ENCODE measurements at places on chromosomes 3 and 15. TPM values are rescaled to one million over a fixed set of nuclear protein-coding genes. Genes with fewer than 3 reads are reported as not detected.

The GOLGA6L10 gene
- total RNA-seq: 0.44 TPM

The ALDH1L1 gene
- not detected for total RNA-seq

The SERINC4 gene
- not detected for total RNA-seq

The AADAC gene
- total RNA-seq: under 0.01 TPM

The NBEAL2 gene
- 14.2 TPM for total RNA-seq

The UBAP1L gene
- 2.6 TPM for total RNA-seq

The RAD51 gene
- total RNA-seq: 1.6 TPM

The CLDN1 gene
- total RNA-seq: 0.44 TPM

The PLSCR4 gene
- 494 TPM for total RNA-seq

The EHD4 gene
- total RNA-seq: 54.6 TPM

The PPP2R3A gene
- 5.2 TPM for total RNA-seq

The CHST13 gene
- not detected for total RNA-seq

The RAB6B gene
- total RNA-seq: 0.65 TPM

The SH2D7 gene
- not detected for total RNA-seq

The FANCD2OS gene
- total RNA-seq: not detected

The HDC gene
- total RNA-seq: not detected

The PTH1R gene
- total RNA-seq: not detected

The ANKUB1 gene
- total RNA-seq: not detected

DNA sequence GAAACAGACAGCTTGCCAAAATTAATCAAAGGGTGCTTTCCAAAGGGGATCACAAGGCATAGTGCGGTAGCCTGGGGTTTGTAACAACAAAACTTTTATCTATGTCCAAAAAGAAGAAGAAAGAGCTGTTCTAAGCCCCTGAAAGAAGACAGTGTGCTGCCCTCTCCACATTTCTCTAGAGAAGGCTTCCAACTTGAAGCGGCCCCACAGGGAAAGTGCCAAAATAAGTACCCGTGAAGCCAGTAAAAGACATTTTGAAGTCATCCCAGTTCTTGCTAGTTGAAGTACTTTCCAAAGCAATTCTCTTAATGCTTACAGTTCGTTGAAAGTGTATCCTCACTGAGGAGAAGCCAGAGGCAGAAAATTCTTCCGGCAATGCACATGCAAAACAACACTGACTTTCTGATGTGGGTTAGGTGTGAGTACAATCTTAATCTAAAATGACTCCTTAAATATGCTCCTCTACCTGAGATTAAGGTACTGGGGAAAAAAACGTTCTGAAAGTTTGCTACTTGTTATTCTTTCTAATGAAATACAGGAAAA is 21.3 kb downstream of the GPR15 start:
- DNase-seq: no peak

GRCh38 chr3:50351323-50351697 is 648 bp downstream of the CYB561D2 start:
- no peak for DNase-seq

- no peak for DNase-seq
Measured at GRCh38 chr15:73334086-73334485, 34.7 kb downstream of the HCN4 start.

DNA sequence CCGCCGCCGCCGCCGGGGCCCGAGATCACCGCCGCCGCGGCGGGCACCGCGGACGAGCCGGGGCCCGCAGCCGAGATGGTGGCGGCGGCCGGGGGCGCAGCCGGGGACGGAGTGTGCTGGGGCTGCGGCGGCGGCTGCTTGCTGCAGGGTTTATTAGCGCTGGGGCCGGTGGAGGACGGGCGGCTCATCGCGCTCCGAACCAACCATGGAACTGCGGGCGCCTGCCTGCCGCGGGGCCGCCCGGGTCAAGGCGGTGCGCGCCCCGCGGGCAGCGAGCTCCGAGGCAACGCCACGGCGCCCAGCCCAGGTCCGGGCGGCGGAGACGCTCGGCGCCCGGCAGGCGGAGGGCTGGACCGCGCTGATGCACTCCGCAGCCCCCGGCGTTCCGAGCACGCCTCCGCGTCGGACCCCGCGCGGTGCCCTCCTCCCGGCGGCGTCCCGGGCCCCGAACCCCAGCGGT is 277 bp downstream of the SIAH2 start:
- no peak for DNase-seq

- DNase-seq: peak; percentile 93
Measured at GRCh38 chr3:58049143-58049785, 41.0 kb downstream of the FLNB start.

GRCh38 chr3:174959556-174960065 is 100.5 kb downstream of the NAALADL2 start:
- DNase-seq: no peak

GRCh38 chr15:52445954-52446353 is 82.7 kb downstream of the MYO5A start:
- no peak for DNase-seq

- no peak for DNase-seq
Measured at GRCh38 chr15:71272932-71273331, 157.7 kb downstream of the THSD4 start.

GRCh38 chr3:25235031-25235430 is 193.0 kb upstream of the RARB start:
- DNase-seq: no peak

DNA sequence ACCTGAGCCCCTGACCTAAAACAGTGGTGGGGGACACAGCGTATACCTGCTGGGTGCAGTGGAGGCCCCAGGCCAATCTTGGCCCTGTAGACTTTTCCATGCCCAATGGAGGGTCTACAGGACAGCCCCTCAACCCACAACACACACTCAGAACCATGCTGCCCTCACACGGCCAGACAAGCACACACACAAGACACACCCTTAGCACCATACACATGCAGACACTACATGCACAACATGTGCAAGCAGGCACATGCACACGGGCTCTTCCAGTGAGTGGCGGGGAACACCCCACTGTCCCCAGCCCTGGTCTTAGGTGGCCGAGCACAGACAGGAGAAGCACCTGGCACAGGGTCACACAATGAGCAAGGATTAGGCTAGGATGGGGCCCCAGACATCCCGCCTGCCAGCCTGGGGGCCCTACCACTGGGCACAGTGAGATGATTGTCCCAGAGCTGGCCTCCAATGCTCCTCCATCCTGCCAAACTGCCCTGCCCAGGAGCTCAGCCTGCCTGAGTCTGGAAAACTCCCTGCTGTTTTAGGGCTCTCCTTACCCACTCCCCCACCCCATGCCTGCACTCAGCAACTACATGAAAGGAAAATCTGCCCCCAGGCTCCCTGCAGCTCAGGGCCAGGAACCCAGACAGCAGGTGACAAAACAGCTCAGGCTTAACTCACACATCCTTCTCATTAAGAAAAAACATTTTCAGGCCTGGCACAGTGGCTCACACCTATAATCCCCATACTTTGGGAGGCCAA is 15.8 kb downstream of the IQSEC1 start:
- no peak for DNase-seq

- no peak for DNase-seq
Measured at GRCh38 chr3:50644561-50644960, 27.6 kb downstream of the MAPKAPK3 start.

- no peak for DNase-seq
Measured at GRCh38 chr3:168457954-168458539, 362.3 kb upstream of the GOLIM4 start.

GRCh38 chr3:22836131-22836530 is 367.0 kb upstream of the UBE2E2 start:
- no peak for DNase-seq

DNA sequence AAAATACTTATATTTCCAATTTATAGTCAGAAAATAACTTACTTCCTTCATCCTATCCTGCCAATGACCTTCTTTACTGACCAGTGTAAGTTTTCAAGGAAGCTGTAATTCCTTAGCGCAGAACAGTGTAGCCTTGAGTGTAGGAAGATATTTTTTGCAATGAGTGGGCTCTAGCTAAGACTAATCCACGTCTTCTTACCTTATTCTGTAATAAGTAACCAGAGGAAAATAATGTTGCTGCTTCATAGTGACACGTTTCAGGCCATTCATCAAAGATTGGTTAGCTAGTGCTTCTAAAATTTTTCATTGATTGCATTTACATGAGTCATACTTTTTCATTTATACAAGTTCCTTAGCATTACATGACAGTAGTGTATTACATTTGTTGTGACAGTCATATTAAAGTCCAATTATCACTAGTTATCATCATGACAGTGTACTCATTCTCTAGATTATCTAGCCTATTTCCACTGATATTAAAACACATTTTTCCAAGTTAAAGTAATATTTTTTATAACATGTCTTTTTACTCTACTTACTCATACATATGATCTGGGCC is 403.8 kb upstream of the EPHA3 start:
- DNase-seq: no peak

- DNase-seq: peak; percentile 36
Measured at GRCh38 chr3:28328188-28329151, 20.1 kb upstream of the ZCWPW2 start.

DNA sequence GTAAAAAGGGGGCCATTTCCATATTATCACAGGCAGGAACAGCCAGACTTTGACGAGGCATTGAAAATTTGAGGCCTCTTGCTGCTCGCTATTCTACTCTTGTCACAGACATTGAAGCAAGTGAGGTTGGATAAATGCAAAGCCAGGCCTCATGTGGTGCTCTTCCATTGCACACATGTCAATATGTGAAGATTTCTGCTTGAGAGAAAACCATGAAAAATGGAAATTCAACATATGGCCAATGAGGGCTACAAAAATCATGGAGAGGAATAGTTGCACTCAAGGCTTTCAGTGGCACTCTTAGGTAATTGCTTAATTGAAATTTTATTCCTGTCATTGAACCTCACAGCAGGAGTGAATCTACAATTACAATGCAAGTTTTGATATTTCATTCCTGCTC is 185.6 kb upstream of the MBNL1 start:
- no peak for DNase-seq

GRCh38 chr3:178519701-178520100 is 16.5 kb upstream of the KCNMB2 start:
- no peak for DNase-seq

GRCh38 chr3:59341459-59341858 is 291.6 kb upstream of the CFAP20DC start:
- no peak for DNase-seq

DNA sequence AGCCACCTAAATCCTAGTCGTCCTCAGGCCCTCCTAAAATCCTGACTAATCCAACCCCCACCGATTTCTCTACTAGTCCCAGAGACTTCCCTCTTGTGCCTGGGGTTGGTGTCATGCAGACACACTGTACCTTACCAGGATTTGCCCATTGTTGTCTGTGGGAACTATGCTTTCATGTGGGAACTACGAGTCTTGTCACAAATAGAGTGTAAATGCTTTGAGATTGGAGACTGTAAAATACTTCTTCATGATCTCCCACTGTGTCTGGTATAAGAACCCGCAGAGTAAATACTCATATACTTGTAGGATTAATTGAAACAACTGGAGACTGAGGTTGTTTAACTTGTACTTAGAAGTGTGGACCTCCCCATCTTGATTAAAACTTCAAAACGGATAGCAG is 11.2 kb downstream of the B3GNT5 start:
- DNase-seq: no peak

- DNase-seq: no peak
Measured at GRCh38 chr15:98966091-98966787, 41.4 kb downstream of the PGPEP1L start.

DNA sequence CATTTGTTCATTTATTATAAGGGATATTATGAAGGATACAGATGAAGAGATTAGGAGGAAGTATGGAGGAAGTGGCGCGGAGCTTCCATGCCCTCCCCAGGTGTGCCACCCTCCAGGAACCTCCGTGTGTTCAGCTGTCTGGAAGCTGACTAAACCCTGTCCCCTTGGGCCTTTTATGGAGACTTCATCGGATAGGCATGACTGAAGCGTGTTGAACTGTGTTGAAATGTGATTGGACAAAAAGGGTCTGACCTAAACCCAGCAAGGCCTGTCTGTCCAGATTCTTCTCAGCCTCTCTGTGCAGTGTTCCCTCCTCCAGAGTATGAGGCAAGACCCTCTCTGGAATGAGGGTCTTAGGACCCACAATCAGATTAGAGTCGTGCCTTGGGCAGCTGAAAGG is 31.7 kb downstream of the HACD3 start:
- no peak for DNase-seq

DNA sequence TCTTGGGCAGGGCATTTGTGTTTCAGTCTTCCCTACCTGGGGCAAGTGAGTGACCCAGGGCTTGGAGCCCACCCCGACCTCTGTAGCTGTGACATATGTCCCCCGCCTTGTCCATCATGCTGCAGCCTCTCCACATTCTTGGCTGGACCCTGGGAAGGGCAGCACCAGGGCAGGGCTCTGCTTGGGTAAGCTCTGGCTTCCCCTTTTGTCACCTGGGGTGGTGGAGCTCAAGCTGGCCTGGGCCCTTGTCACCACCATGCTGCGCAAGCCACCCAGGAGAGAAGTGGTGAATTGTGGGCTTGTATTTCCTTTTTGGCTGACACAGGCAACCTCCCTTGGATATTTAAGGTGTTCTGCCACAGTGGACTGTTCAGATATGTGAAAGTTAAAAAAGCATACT is 29.3 kb downstream of the SPSB4 start:
- no peak for DNase-seq

GRCh38 chr15:79028411-79028964 is 62.1 kb downstream of the RASGRF1 start:
- DNase-seq: peak; percentile 59

DNA sequence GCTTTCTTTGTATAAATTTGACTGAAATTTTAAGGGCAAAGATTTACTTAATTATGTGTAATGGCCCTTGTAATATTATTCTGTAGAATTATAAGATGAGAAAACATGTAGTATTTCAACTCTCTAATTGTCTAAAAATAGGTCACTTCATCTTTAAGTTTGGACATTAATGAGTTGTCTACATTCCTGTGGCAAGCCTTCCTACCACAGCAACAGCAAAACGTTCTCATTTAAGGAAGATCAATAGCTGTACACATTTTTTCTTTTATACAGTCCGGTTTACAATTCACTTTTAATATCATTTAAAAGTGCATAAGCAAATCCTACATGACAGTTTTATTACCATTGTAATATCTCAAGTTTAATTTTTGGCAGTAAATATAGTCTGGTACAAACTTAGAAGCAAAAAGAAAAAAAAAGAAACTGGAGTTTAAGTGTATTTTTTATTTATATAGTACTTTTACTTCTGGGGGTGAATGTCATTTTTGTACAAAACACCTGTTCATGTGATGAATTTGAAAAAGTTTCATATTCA is 501.8 kb downstream of the ZPLD1 start:
- DNase-seq: no peak

DNA sequence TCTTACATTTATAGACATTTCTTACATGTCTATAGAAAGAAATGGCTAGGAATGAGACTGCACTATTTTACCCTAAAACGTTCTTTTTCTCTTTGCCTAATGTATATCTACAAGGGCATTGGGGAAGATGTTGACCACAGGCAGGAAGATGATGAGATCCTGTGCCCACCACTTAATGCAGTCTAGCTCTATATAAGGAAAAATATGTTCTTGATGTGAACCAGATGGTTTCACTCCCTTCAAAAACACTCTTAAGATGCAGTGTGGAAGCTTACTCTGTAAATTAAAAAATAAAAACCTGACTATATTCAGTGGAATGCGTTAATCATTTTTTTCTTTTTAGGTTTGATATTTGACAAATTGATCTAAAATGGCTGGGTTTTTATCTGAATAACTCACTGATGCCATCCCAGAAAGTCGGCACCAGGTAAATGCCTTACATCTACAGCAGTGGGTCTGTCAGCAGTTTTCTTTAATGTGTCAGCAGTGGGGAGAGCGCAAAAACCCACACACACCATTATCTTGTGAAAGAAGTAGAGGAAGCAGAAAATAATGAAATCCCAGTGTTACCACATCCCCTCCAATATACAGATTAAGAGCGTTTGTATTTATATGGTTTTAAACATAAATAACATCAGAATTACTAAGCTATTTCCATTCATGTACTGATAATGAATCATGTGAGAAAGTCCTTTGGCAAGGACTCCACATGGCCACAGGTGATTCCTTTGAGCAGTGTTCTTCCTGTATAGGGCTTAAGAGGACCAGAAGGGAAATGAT is 10.1 kb downstream of the AGTR1 start:
- peak; percentile 1 for DNase-seq

- no peak for DNase-seq
Measured at GRCh38 chr3:3800080-3800455, 837 bp downstream of the LRRN1 start.
